ENCODE measurements at places on chromosomes 3 and 15.

- DNase-seq = no peak
Measured at GRCh38 chr15:69415381-69415780, 1.2 kb downstream of the KIF23 start.

DNA sequence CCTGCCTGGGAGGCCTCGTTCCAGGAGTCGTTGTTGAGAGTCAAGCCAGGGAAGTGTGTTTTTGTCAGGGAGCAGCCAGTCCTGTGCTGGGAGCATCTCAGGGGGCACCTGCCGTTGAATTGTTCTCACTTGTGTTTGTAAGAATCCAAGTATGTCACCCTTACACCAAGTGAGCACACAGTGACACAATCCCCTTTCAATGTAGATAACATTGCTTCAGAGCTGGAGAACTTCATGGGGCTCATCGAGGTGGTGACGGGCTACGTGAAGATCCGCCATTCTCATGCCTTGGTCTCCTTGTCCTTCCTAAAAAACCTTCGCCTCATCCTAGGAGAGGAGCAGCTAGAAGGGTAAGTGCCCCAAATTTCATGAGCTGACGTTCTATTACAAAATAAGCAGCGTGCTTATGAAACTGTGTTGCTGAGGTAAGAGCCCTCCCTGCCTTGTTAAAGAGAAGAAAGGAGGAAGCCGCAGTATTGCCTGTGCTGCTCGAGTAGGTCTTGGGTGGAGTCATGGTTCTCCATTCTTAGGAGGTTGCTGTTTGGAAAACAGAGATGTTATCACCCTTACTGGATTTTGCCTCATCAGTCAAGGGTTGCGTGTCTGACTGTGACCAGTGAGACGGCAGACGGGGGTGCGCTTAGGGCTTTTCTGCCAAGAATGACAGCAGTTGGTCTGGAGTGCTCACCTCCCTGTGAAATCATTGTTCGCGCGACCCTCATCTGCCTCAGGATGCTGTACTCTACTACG lies 108.1 kb downstream of the PGPEP1L start:
- DNase-seq = no peak

GRCh38 chr3:76724706-76725105 lies 315.2 kb upstream of the ROBO2 start:
- no peak for DNase-seq

DNA sequence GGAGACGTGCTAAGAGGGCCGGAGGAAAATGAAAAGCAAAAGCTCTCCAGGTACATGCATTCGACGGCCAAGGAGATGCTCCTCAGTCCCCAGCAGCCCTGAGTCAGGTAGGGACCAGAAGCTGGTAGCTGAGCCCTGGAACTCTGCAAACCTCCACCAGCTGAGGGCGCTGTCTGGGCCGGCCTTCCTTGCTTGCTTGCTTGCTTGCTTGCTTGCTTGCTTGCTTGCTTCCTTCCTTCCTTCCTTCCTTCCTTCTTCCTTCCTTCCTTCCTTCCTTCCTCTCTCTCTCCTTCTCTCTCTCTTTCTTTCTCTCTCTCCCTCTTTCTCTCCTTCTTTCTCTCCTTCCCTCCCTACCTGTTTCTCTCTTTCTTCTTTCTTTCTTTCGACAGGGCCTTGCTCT lies 94.6 kb upstream of the RASGRF1 start:
- no peak for DNase-seq

DNA sequence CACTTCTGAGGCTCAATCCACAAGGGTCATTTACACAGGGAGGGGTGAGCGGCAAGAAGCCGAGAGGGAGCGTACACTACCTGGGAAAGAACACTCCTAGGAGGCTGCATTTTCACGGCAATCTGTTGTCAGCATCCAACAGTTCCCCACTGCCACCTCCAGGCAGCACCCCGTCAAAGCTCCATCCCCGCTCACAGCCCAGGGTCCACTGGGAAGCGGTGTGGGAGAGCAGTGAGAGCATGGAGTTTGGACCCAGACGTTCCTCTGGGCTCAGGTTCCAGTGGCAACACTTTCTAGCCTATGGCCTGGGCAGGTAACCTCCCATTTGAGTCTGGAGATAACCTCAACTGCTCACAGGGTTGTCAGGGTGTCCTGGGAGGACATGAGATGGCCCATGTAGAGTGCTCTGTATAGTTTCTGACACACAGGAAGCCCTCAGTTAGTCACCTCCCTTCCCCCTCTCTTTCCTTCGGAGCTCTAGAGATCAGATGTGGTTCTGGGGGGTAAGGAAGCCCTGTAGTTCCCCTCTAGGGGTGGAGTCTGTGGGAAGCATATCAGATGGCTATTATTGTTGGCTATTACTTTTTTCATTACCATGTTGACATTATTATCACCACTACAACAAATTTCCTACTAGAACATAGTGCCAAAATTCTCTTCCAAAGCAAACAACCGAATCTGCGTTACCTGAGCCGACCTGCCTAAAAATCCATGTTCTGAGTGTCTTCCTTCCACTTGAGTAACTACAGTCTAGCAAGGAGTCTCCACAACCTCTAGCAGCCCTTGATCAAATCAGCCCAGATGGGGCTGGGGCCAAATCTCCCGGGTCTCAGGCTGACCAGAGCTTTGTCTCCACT lies 29.1 kb downstream of the RUVBL1 start:
- DNase-seq = no peak

GRCh38 chr3:138901567-138901966 lies 45.4 kb downstream of the FOXL2 start:
- DNase-seq = no peak

GRCh38 chr3:119329551-119329950 lies 35.4 kb downstream of the ARHGAP31 start:
- DNase-seq = no peak

- DNase-seq = no peak
Measured at GRCh38 chr15:76058714-76059319, 968 bp upstream of the TMEM266 start.

DNA sequence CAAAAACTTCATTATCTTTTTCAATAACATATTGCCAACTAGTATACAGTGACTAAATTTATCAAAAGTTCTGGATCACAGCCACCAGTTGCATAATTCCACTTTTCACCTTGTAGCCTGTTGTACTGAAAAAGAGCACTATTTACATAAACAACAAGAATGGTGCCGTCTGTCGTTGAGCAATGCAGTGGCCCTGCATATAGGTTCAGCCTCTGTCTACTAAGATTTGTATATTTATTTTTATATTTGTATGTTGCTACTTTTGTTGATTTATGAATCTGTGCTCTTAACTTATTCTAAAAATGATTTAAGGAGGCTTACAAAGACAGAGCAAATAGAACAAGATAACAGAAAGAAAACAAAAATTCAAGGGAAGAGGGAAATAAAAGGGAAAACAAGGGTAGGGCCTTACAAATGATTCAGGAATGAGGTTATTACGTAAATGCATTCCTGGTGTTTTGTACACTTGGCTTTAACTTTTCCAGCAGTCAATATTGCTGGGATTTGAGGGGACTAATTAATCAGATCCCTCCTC lies 257.6 kb upstream of the STT3B start:
- no peak for DNase-seq

DNA sequence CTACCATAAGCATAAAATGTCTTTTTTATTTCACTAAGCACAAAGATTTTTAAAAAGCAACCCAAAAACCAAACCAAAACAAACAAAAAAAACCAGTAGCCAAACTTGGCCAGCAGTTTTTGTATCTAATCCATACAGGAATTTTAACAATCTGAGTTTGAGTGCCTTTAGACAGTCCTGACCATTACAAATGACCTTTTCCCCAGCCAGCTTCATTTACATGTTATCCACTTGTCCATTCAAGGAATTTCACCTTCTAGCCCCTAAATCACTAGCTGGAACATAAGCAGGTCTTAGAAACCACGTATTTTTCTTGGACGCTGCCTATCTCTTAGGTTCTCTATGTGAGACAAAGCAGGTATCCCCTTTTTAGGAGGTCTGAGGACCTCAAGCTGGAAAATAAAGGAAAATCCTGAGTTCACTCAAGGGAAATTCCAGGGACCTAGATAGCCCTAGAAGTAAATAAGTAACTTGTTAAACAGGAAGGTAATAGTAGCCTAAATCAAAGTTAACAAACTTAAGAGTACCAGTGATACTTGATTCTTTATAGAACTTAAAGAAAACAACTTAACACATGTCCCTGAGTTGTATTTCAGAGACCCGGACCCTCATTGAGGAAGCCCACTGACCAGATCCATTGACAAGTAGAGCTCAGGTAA lies 34.2 kb downstream of the CIP2A start:
- DNase-seq = no peak

DNA sequence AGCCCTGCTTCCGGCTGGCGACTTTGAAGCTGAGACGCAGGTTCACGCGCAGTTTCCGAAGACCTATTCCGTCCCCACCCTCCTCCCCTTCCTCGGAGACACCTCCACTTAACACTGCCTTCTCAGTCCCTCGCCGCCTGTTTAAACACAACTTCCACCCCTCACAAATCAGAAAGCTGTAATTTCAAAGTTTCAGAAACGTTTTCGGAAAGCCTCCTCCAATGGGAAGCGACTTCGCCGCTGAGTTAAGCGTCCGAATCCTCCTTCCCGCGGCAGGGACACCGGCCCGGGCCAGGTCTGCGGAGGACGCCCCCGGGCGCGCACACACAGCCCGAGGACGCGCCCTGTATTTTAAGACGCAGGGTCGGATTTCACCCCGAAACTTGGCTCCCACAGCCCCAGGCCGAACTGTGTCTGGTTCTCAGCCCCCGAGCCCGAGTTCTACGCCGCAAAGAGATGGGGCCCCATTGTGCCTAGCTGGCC lies 559 bp upstream of the LRRN1 start:
- DNase-seq = peak; percentile 11

Data from stimulated activated CD8-positive, alpha-beta memory T cell treated with anti-CD3 and anti-CD28 coated beads, Interleukin-4, amount 100 ng/mL, for 1 hour (primary cell).